Stimulated activated CD4-positive, alpha-beta T cell treated with anti-CD3 and anti-CD28 coated beads, Interleukin-1b, Interleukin-23, amount 100 ng/mL, for 24 hours (primary cell): ENCODE measurements at places on chromosomes 1 and 21.

- DNase-seq = no peak
Measured at GRCh38 chr1:86447198-86447790, 21.4 kb upstream of the CLCA1 start.

GRCh38 chr1:1869469-1869868, 21.4 kb downstream of the GNB1 start:
- DNase-seq = no peak

GRCh38 chr1:12359359-12360133, 129.7 kb downstream of the VPS13D start:
- no peak for DNase-seq

GRCh38 chr1:193658081-193658480, 471.7 kb upstream of the B3GALT2 start:
- no peak for DNase-seq

DNA sequence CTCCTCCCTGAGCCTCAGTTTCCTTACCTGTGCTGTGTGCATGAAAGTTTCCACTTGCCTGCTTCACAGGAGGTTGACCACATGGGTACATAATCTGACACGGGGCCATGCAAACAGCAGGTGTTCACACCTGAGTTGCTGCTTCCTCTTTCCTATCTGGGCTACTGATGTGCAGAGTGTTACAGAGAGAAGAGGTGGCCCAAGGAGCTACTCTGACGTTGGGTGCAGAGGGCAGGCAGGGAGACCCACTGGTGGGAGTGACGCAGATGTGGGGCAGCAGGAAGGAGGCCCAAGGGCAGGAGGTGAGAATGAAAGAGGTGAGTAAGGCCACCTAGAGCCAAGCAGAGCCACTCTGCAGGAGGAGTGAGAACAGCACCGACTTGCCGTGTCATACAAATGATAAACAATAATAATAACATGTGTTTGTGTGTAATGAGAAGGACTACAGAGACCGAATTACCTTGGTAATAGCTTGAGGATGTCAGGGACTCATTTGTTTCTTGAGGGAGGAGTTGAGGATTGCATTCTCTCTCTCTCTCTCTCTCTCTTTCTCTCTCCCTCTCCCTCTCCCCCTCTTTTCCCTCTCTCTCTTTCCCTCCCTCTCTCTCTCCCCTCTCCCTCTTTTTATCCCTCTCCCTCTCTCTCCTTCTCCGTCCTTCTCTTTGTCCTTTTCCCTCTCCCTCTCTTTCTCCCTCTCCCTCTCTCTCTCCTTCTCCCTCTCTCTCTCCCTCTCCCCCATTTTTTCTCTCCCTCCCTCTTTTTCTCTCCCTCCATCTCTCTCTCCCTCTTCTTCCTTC, 87.4 kb upstream of the IGSF21 start:
- DNase-seq = no peak

- DNase-seq = no peak
Measured at GRCh38 chr1:236880209-236880608, 85.1 kb downstream of the MTR start.

- no peak for DNase-seq
Measured at GRCh38 chr21:15870819-15871218, 141.0 kb downstream of the USP25 start.

- no peak for DNase-seq
Measured at GRCh38 chr1:213826891-213827290, 160.9 kb upstream of the PROX1 start.

DNA sequence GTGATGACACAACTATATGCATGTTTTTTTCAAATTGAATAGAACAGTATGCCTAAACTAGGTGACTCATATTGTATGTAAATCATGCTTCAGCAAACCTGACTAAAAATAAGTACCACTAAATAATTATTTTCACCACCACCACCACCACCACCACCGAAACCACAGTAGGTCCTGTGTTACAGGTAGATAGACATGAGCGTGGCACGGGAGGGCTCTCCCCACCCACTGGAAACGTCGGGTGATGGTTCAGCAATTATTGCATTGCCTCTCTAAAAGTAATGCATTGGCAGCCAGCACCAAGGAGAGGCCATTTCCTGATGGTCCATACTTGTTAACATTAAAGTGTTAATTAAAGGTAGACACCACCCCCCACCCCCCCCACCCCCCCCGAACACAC, 297.0 kb upstream of the NCAM2 start:
- DNase-seq = no peak

- DNase-seq = no peak
Measured at GRCh38 chr21:37367703-37368540, 1.3 kb downstream of the DYRK1A start.

- DNase-seq = no peak
Measured at GRCh38 chr1:41851589-41851988, 67.1 kb downstream of the HIVEP3 start.

- DNase-seq = no peak
Measured at GRCh38 chr21:31665397-31665796, 5.9 kb downstream of the SOD1 start.

GRCh38 chr1:177913762-177914540, 55.9 kb downstream of the SEC16B start:
- no peak for DNase-seq

DNA sequence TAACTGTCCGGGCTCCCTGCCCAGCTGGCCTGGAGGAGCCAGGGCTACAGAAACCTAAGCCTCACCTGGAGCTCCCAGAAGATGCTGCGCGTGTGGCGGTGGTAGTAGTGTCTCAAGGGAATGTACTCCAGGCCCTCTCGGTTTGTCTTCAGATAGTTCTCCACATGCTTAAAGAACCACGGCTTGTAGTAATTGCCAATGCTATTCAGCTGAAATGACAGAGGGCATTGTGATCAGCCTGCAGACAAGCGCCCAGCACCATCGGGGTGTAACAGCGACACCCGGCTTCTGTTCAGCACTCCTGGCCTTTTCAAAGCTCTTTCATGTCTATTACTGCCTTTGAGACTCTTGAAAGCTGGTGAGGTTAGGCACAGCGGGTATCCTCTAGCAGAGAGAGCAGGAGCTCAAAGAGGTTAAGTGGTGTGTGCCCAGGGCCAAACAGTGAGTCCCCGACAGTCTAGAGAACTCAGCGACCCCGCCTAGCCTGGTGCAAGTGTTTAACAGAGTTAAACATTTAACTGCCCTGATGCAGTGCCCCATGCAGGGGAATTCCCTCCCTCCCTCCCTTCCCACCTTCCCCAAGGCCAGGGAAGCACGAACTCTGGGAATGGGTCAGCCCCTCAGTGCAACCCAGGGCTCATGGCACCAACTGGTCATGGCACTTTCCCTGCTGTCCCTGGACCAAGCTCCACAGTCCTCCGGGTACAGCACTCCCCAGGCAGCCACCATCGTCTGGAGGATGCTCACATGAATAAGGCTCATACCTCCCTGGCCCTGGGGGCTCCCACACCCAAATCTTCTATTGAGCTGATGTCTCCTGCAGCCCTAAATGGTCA, 21.5 kb downstream of the DHCR24 start:
- no peak for DNase-seq

DNA sequence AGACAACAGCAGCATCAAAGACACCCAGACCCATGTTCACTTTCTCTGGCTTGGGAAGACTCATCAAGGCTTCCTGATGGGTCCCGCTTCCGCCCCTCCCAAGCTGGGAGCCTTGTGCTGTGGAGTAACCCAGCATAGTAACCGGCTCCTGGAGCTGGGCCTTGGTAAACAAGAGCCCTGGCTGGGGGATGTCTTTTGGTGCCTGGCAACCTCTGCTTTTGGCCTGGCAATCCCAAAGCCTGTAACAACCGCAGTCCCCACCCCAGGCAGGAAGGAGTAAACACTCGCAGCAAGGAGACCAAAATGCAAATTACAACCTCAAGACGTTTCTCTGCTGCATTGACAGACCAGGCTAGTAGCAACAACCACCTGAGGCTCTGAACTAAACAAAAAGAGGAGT, 16.9 kb upstream of the THRAP3 start:
- DNase-seq = no peak

- no peak for DNase-seq
Measured at GRCh38 chr1:31977385-31978131, 36.1 kb upstream of the KHDRBS1 start.

- no peak for DNase-seq
Measured at GRCh38 chr1:213381572-213382084, 330.6 kb downstream of the RPS6KC1 start.

- no peak for DNase-seq
Measured at GRCh38 chr21:16454399-16454798, 724.6 kb downstream of the USP25 start.

GRCh38 chr21:20459838-20460237, 538.4 kb upstream of the NCAM2 start:
- DNase-seq = no peak

DNA sequence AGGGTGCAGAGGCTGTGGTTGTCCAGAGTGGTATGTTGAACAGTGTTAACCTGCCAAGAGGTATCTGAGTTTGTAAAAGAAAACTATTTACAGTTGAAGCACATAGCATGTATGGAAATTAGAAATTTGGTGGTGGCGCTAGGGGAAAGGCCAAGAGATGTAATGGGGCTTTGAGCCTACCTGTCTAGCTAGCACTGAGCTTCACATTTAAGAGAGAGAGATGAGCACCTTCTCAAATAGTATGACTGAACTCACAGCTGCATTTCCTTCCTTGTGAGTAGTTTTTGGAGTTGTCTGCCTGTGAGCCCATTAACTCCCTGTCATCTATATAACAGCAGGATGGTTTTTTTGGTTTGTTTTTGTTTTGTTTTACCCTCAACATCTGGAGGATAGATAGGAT, 4.0 kb downstream of the CLIC4 start:
- DNase-seq = no peak

GRCh38 chr1:237384213-237384612, 342.2 kb downstream of the RYR2 start:
- no peak for DNase-seq

DNA sequence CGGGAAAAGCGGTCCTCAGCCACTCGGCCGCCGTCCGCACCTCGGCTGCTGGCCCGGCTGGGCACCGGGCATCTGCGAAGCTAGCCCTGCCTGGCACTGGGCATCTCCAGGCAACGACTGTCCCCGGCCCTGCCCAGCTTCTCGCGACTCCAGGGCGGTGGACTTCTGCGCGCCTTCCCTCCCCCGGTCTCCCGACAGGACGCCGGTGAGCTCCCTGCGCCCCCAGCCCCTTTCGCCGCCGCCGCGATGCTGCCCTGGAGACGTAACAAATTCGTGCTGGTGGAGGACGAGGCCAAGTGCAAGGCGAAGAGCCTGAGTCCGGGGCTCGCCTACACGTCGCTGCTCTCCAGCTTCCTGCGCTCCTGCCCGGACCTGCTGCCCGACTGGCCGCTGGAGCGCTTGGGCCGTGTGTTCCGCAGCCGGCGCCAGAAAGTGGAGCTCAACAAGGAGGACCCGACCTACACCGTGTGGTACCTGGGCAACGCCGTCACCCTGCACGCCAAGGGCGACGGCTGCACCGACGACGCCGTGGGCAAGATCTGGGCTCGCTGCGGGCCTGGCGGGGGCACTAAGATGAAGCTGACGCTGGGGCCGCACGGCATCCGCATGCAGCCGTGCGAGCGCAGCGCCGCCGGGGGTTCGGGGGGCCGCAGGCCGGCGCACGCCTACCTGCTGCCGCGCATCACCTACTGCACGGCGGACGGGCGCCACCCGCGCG, 514 bp downstream of the FAM43B start:
- DNase-seq = no peak
